Kidney capillary endothelial cell (primary cell): ENCODE measurements at places on chromosomes 6 and 20.

DNA sequence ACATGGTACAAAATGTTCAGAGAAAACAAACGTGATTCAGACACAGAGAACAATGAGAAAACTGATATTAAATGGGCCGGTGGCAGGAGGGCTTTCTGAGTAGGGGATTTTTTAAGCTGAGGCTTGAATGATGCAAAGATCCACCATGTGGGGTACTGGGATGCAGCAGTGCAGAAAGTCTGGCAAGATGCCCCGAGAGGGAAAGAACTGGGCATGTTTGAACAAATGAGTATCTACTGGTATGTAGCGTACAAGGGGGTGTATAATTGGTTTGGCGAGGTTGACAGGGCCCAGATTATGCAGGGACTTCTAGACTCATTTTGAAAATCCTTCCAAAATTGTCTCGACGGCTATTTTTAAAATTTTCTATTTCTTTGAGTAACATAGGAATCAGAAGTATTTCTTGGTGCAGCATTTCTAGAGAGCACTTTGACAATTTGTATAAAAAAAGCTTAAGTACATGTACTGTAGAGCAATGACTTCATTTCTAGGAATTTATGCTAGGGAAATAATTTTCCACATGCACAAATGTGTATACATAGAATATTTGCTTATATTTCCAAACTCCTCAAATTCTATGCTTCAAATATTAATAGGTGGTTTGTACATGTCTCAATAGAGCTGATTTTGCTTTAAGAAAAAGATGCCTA, 119.6 kb upstream of the DOK5 start:
- no peak for DNase-seq

DNA sequence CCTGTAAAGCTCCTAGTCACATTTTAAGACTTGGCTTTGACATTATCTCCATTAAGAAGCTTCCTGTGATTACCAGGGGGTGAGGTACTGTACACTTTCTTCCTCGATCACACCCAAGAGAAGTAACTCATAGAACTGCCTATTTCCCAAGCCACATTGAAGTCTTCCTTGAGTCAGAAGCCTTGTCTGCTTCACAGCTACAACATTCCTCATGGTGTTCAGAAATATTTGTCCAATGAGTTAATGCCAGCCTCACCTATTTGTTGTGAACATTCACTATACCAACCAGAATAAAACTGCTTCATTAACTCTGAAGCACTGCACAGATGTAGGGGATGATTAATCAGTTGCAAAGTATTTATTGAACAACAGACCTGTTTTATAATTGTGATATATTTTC, 622.3 kb downstream of the PTPRT start:
- DNase-seq: no peak

GRCh38 chr6:1436334-1437306, 47.2 kb downstream of the FOXF2 start:
- peak; percentile 73 for DNase-seq

GRCh38 chr6:41042226-41043055, at the start of gene TSPO2:
TSS of gene TSPO2 (plus strand) at chr6:41042467. CDS start at chr6:41042986, 519 bp downstream.
- peak; percentile 16 for DNase-seq

DNA sequence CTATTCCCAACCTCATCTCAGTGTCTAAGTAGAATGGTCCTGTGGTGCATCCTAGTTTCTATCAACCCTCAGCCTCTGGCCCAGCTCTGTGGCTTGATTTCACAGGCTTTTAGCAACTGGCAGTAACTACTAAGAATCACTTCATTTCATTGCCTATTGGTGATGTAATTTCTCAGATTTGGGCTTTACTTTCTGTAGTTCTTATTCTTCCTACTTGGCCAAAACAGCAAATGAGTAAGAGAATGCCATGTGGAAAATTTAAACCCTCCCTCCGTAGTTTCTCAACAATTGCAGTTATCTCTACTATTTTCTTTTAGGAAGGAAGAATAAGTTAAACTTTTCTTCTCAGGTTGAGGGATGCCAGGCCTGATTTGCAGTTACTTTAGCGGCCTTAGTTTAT, 387.3 kb downstream of the CDKAL1 start:
- DNase-seq: no peak

DNA sequence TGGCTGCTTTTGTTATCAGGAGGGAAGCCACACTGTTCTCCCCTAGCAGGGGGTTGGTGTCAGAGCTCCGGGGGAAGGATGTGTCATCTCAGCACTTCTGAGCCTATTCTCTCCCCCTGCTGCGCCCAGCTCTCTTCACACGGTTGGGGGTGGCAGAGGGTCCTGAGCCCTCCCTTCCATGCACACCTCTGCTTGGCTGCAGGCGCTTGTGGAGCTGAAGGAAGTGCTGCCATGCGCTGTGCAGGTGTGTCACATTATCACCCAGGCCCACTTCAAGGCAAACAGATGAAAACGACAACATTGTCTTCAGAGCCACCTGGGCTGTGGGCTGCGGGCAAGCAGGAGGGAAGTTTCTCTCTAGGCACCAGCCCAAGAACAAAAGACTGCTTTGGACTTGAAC, 263.4 kb downstream of the BMP7 start:
- no peak for DNase-seq

GRCh38 chr6:117329926-117330325, 64.6 kb downstream of the VGLL2 start:
- no peak for DNase-seq

DNA sequence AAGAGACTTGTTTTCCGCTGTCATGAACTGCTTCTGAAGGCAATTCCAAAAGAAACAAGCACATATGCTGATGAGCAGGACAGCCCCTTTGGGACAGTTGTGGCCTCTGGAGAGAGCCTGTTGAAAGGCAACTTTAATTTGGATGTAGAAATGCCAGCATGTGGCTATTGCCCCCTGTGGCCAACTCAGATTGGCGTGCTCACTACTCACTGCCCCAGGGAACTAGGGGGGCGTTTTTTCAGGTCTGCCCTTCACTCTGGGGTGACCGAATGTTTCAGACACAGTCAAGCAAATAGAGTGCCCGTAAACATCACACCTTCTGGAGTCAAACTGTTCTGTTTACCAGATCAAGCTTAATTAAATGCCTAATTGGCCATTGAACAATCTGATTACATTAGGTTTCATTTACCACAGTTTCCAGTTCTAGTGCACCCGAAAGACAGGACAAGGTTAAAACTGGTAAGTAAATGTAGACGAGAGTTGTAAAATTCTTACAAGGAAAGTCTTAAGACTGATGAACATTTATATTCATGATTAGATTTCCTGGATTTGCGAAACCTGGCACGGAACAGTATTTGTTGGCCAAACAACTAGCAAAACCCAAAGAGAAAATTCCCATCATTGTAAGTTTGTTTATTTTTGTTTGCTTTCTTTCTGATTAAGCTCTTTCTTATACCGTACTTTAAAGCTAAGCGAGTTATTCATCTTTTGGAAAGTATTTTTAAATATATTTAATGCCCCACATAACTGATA, 75.9 kb upstream of the SYNJ2 start:
- DNase-seq: no peak

GRCh38 chr20:61726979-61727378, 338.7 kb downstream of the TAF4 start:
- no peak for DNase-seq

DNA sequence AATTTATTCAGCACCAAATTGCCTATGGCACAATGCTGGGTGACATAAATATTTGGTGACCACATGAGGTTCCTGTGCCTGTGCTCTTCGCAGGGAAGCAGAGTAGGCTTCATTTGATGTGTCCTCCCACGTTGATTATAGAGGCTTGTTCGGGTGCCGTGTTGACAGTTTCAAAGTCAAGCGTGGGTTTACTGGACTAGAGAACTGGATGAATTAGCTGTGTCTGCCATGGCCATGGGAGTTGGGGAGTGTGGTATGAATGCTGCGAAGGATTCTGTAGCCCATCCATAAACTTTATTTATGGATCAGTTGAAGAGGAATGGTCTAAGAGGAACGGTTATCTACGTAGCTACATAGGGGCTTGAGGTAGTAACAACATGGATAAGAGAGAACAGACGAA, 11.0 kb downstream of the CD109 start:
- DNase-seq: no peak

GRCh38 chr20:19757487-19758132, 448 bp upstream of the RIN2 start:
- peak; percentile 71 for DNase-seq

DNA sequence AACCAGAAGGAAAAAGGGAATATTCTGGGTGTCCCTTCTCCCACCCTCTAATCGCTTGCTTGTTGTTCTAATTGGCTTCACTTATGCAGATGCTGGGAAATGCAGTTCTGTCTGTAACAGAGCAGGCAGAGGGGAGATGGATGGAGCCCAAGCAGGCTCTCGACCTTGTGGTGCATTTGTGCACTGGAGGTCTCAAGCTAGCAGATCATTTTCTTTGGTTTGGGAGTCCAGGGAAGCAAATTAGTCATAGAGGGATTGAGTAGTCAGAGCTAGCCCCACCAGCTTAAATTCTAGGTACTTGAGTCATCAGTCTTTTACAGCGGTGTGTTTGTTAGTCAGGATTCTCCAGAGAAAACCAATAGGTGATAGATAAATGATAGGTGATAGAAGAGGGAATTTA, 234.7 kb upstream of the ECI2 start:
- peak; percentile 87 for DNase-seq

- no peak for DNase-seq
These were observed 37.0 kb downstream of the CDKAL1 start for GRCh38 chr6:20571261-20571660.

DNA sequence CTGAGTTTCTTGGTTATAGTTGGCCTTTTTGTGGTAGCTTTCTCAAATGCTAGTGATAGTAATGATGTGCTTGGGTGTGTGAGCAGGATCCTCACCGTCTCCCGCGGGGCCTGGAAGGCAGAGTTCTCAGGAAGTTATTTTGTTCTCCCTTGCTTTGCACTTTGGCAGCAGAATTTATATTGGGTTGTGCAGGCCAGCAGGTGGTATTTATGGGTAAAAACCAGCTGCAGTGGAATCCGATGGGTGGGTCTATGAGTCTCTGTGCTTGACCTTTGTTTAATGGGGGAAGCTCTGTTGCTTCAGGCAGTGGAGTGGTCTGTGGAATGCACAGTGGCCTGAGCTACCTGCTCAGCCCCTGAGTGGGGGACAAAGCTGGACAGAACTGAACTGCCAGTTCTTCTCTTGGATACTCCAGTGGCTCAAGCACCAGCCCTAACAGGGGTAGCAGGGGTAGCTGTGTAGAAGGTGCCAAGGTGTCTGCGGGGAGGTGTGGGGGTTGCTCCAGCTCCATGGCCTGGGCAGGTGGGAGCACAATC, 27.3 kb downstream of the IGF2R start:
- DNase-seq: no peak

- DNase-seq: no peak
These were observed 282.7 kb downstream of the NRN1 start for GRCh38 chr6:5723841-5724691.

GRCh38 chr6:16480763-16481560, 242.6 kb downstream of the GMPR start:
- DNase-seq: no peak

GRCh38 chr6:148222846-148223245, 119.8 kb upstream of the SASH1 start:
- no peak for DNase-seq

- DNase-seq: no peak
These were observed 454.5 kb upstream of the JAG1 start for GRCh38 chr20:11128220-11128718.

GRCh38 chr6:147569788-147570187, 61.3 kb downstream of the SAMD5 start:
- no peak for DNase-seq

- no peak for DNase-seq
These were observed 182.6 kb upstream of the MOCS1 start for GRCh38 chr6:40116832-40117231.

- no peak for DNase-seq
These were observed 6.7 kb upstream of the TMEM30A start for GRCh38 chr6:75291331-75291730.

DNA sequence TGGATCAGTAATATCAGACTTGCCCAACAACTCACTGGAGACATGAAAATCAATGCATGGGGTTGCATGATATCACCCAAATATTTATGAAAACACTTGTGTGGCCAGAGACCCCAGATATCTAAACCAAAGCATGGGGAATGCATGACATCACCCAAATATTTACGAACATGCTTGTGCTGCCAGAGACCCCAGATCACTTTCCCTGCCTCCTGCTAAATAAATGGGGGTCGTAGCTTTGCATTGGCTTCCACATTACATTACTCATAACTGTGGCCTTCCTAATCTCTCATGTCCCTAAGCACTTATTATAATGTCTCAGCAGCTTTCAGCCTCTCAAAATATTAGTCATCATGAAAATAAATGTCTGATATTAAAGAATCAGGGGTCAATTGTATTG, 838.0 kb upstream of the DEFB115 start:
- DNase-seq: no peak

DNA sequence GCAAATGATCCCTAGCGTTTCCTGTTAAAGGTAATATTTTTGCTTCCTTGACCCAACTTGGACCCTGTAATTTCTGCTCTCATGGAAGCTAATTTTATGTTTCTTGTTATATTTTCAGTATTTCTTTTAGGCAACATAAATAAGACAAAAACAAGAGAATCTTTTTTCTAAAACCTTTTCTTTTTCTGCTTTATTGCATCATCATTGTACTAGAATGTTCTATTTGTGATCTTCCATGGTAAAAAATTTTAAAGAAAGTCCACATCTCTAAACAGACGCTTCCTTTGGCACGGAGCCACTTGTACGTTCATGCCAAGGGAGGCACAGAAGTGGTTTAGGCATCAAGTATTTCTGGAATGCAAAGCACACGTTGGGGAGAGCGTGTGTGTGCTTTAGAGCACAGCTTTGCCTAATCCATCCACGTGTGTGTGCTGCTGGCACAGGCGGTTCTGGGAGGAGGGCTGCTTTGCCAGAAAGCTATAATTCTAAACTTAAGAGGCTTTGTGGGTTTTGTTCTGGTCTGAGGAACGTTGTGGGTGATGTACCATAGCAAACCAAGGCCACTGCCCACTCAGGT, 98.3 kb downstream of the SASH1 start:
- peak; percentile 88 for DNase-seq

DNA sequence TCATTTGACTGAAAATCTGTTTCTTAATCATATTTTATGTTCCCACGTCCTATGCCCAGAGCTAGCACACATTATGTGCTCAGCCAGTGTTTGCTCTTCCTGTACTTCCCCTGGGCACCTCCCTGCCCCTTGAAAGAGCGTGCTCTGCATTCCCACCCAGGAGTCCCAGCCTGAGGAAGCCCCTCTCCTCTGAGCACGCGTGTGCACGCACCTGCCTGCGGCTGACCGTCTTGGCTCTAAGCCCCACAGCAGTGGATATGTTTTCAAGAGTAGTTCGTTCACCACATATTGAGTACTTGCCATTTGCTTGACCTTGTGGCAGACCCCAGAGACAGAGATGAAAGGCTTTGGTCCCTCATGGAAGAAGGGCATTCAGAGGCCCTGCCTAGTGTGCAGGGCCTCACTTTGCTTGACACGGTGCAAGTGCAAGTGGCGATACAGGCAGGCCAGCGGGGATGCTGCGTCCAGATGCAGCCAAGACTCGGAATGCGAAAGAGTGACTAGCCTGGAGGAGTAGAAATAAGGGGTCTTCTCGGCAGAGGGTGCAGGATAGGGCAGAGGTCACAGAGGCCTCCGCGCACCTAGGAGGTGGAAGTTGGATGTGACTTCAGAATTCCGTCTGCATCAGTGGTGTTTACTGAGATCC, 14.1 kb downstream of the SYNDIG1 start:
- DNase-seq: no peak

DNA sequence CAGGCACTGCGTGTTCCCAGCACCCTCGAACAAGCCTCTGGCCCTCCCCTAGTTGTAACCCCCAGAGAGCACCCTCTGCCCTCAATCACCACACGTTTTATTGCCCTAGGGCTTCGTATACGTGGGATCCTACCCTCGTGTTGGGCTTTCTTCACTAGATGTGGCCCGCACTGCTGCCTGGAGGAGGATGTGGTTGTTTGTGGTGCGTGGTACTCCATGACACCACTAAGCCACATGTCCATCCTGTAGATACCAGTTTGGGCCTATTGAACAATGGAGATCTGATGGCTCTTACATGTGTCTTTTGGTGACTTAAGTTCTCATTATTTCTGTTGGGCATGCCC, 17.0 kb downstream of the SLC2A4RG start:
- DNase-seq: no peak
